ENCODE measurements at places on chromosomes 6 and 20.

GRCh38 chr20:39563349-39563748 lies 601.2 kb downstream of the DHX35 start:
- no peak for DNase-seq

DNA sequence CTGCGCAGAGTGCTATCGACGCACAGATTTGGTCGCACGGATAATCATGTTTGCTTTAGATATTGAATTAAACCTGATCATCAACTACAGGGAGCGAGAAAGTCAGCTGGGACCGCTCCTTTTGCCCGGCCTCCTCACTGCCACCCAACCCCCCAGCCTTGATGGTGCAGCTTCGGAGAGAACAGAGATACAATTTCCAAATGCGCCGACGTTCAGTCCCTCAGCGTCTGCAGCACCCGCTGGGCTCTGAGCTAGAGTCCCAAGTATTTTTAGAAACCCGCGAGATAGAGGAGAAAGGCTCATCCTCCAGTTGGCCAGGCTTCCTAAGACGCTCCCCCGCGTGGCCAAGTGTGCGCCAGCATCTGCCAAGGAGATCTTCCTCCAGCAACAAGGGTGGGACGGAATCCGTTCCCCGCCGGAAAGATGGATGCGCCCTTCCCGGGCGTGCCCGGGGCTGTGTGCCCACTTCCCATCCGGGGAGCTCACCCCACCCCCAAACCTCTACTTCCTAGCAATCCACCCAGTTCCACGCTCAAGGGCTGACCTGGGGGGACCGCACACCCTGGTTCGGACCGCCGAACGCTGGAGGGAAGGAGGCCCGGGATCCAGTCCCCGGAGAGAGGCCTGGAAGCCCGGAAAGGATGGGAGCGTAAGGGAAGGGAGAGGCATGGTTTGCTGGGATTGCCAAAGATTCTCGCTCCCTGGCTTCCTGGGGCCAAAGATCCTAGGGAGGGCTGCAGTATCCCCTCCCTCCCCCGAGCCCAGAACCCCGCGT lies 4.1 kb downstream of the NKX2-2 start:
- DNase-seq: no peak

GRCh38 chr6:140049251-140049650 lies 674.8 kb upstream of the CITED2 start:
- no peak for DNase-seq

GRCh38 chr6:98640366-98640765 lies 194.0 kb upstream of the POU3F2 start:
- no peak for DNase-seq

GRCh38 chr6:26422329-26422728 lies 18.0 kb upstream of the BTN3A3 start:
- no peak for DNase-seq

DNA sequence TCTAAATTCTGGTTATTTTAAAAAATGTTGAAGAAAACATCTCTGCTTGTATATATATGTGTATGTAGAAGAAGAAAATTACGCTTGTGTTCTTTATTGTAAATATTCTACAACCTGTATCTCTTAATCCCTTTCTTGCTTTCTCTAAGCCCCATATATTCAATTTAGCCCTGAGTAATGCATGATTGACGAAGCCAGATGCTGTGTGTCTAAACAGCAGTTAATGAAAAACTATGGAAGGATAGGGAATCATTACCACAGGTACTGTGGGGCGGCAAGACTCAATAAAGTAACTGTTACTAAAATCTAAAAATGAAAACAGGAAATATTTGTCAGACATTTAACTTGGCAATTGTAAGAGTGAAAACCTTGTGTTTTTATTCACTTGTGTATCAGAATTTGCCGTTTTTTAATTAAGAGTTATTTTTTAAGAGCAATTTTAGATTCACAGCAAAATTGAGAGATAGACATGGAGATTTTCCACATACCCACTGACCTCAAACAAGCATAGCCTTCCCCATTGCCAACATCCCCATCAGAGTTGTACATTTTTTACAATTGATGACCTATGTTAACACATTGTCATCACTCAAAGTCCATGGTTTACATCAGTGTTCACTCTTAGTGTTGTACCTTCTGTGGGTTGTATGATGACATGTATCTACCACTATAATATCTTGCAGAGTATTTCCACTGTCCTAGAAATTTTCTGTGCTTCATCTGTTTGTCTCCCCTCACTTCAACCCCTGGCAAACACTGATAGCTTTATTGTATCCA lies 76.7 kb downstream of the BCKDHB start:
- no peak for DNase-seq

- DNase-seq: no peak
These were observed 7.3 kb upstream of the PCMTD2 start for GRCh38 chr20:64247970-64248841.

- no peak for DNase-seq
These were observed 2.6 kb upstream of the BANF2 start for GRCh38 chr20:17697171-17697570.

- no peak for DNase-seq
These were observed 1.2 kb downstream of the EYA2 start for GRCh38 chr20:46895906-46896242.
